ENCODE measurements at places on chromosomes 6 and 20.
A peak's percentile ranks its signal among the peaks of the same experiment; 100 is the strongest.

- DNase-seq: no peak
Measured at GRCh38 chr20:19249106-19249879, 36.9 kb downstream of the SLC24A3 start.

GRCh38 chr6:1770968-1771723, 161.4 kb downstream of the FOXC1 start:
- DNase-seq: no peak

DNA sequence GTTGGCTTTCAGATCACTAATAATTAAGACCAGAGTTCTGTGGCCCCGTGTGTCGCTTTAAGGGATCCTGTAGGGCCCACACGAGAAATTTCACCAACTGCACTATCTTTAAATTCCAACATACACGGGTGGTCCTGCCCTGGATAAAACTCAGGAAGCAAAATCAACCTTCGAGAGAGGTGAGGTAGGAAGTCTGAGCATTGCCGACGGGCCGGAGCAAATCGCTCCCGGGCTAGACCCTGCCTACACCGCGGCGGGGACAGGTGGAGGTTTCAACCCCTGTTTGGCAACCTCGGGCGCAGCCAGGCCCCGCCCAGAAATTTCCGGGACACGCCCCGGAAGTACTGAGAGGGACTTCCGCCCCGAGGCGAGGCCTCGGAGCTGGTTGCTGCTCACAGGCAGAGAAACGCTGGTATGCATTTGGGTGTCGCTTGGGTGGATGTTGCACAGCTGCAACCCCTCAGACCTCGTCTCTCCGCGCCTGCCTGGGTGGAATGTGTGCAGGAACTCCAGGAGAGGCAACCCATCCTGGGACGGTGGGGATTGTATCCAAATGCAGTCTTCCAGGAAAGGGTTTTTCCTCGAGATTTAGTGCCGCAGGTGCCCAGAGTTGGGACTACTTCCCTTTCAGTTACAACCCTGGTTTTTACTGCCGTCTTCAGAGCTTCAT, 19.9 kb downstream of the ZKSCAN8 start:
- DNase-seq: peak; percentile 67

DNA sequence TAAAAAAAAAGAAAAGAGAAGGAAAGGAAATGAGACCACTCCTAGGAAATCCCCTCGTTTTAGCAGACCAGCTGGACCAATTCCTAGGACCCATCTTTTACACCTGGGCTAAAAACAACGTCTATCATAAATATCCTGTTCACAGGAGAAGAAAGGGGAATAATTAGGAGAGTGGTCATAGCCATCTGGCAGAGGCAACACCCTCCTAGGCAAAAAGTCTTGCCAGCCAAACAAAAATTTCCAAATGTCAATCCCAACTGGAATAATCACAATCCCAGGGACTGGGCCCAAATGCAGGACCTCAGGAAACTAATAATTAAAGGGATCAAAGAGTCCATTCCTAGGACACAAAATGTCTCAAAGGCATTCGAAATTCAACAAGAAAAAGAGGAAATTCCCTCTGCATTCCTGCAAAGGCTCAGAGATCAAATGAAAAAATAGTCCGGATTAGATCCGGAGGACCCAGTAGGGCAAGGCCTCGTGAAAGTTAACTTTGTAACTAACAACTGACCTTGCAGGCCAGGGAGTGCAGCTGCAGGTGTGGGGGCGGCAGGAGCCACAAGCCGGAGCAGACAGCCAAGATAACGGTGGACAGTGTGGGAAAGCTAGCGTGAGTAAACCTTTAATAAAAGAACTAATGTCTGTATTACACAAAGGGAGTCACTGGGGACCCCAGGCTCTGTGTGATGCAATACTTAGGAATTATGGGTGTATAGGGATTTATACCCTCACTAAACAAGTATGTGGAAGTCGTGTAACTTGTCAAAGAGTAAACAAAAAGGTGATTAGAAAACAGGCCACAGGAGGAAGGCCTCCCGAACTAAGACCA, 11.7 kb downstream of the LCA5 start:
- no peak for DNase-seq

DNA sequence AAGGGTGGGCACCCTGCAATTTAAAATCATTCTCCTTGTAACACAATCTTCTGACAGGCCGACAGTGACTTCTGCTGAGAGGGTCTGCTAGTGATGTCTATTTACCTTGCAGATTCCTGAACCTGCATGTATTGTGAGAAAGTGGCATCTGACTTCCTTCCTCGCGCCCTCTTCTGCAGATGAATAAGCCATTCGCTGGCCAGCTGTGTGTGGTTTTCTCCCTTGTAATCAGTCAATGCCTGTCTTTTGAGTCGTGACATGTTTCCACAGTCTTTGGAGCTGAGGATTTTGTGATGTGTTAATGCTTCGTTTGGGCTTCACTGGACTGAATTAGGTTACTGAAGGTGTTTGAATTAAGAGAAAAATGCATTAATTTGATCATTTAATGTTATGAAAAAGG, 125.3 kb downstream of the GRM1 start:
- DNase-seq: no peak

DNA sequence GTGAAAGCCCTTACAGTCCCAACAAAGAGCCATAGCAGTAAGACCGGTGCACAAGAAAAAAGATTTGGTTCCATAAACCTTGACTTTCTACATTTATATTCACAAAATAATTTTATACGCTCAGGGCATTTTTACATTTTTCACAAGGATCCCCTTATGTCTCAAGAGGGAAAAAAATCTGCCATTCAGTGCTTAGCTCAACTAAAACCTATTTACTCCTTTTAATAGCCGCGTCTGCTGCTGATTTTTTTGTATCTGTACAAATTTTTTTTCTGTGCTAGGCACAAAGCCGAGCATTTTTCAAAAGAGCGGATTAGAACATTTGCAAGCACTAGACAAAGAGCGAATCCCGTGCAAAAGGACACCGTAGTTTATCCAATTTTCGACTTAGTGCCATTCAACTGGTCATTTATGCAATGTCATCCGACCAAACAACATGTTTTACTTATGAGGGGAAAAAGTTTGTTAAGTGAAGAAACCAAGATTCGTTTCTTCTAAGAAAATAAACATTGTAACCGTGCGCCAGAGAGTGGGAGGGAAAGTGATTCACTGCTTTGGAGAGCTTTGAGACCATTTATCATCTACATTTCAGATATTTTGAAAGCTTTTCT, 3.7 kb downstream of the TFAP2D start:
- DNase-seq: no peak

DNA sequence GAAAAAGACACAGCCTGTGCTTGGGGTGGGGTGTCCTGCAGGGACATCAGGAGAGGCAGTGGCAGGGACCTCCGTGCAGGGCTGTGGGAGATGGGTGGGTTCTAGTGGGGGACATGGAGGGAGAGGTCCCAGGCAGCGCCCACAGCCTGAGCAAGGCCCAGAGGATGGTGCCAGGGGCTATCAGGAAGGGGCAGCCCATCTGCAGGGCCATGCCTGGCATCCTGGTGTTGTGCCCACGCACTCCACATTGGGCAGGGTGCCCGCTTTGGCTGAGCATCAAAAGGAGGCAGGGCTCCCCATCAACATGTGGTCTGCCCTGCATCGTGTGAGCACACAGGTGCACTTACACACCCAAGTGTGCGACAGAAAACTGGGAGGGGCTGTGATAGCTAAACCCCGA, 184.3 kb upstream of the SNX9 start:
- DNase-seq: no peak

- no peak for DNase-seq
Measured at GRCh38 chr6:31008165-31008564, 2.1 kb upstream of the MUC22 start.

DNA sequence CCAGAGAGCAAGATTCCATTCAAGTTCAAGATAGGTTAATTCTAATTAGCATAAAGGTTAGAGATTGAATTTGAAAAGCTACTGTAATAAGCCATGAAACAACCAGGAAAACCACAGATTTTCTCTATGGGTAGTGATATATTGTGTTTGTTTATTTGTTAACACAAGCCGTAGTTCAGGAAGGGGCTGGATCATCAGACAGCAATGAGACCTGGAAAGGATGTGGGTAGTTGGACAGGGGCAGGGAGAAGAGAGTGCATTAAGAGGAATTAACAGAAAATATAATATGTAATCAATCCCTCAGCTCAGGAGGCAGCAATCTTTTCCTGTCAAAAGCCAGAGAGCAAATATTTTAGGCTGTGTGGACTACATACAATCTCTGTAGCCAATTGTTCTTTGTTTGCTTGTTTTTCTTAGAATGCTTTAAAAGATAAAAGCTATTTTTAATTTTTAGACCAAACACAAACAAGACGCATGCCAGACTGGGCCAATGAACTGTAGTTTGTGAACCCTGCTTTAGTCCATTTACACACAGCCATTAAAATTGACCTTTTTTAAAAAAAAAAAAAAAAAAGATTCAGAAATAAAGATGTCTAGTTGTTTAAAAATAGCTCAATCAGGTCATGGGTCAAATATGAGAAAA, 398.7 kb upstream of the MARCKS start:
- DNase-seq: no peak
